ENCODE measurements at places on chromosomes 6 and 20.

GRCh38 chr6:101937108-101937507 lies 543.6 kb downstream of the GRIK2 start:
- DNase-seq = no peak

- no peak for DNase-seq
Measured at GRCh38 chr6:137869549-137870307, 2.7 kb downstream of the TNFAIP3 start.

GRCh38 chr6:16712255-16712930 lies 48.9 kb downstream of the ATXN1 start:
- DNase-seq = no peak

- DNase-seq = no peak
Measured at GRCh38 chr6:163308629-163309440, 105.7 kb upstream of the QKI start.

GRCh38 chr6:53737746-53738145 lies 57.1 kb upstream of the LRRC1 start:
- no peak for DNase-seq
